ENCODE measurements at places on chromosomes 6 and 20.

DNA sequence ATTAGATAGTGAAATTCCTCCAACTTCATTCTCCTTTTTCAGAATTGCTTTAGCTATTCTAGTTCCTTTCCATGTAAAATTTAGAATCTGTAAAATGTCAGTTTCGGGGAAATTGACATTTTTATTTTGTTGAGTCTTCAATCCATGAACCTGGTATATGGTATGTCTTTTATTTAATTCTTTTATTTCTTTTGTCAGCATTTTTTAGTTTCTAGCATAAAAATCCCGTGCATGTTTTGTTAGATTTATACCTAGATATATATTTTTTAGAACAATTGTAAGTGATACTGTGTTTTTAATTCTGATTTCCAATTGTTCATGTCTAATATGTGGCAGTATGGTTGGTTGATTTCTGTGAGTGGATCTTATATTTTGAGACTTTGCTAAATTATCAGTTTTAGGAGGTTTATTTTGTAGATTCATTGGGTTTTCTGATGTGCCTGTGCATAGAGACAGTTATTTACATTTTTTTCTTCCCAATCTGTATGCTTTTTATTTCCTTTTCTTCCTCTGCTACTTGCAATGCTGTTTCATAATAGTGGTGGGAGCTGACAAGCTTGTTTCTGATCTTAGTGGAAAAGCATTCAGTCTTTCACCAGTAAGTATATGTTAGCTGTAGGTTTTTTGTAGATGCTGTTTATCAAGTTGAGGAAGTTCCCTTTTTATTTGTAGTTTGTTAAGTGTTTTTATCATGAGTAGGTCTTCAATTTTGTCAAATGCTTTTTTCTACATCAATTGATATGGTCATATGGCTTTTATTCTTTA, 13.7 kb downstream of the TAB2 start:
- no peak for DNase-seq

- no peak for DNase-seq
Observed at GRCh38 chr6:122806291-122806690, 17.2 kb downstream of the SMPDL3A start.

DNA sequence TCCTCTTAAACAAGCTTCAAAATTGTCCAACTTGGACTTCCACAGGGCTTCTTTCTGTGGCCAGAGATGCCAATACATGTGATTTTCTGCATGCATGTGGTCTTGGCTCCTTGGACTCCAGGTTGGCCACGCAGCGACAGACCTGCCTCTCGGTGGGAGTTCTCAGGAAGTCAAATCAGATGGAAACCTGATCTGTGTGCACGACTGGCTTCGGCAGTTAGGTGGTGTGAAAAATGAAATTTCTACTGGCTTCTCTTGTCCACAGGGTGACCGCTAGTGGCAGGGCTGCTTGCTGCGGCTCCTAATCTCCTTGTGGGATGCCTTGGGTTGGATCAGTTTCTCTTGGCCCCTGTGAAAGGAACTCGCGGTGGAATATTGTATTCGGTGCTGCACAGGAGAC, 57.3 kb downstream of the PHACTR3 start:
- no peak for DNase-seq

DNA sequence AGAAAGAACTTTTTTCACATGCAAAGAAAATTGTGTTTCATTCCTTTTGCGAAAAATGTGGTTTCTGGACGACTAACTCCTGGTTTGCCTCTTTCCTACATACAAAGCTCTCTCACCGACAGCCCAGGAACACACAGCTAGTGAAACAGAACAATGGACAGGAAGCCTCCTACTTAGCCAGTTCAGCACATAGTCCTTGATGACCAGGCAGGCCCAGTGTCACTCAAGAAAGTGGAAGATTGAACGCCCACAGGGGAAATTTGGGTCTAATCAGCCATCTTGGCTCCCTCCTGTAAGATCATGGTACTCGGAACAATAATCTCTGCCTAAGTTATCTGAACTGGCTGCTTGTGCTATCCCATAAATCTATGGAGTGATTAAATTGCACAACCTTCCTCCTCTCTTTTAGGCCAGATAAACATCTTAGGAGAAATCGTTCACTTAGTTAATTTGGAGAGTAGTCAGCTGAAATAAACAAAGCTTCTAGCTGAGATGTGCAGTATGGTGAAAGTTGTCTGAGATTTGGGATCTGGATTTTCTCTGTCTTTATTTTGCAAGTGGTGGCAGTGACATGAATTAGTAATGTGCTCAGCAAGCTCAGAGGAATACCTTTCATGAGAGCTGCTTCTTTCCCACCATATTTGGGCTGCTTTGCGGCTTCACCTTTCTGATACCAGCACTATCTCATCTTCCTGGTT, 147.0 kb downstream of the MTFR2 start:
- no peak for DNase-seq

GRCh38 chr6:35154262-35154661, 13.1 kb upstream of the TCP11 start:
- no peak for DNase-seq

- no peak for DNase-seq
Observed at GRCh38 chr20:62080249-62080990, 14.7 kb upstream of the TAF4 start.

GRCh38 chr20:31652917-31653396, 15.2 kb downstream of the COX4I2 start:
- DNase-seq, result no peak

- DNase-seq, result no peak
Observed at GRCh38 chr20:59064214-59064722, 21.7 kb upstream of the PRELID3B start.

DNA sequence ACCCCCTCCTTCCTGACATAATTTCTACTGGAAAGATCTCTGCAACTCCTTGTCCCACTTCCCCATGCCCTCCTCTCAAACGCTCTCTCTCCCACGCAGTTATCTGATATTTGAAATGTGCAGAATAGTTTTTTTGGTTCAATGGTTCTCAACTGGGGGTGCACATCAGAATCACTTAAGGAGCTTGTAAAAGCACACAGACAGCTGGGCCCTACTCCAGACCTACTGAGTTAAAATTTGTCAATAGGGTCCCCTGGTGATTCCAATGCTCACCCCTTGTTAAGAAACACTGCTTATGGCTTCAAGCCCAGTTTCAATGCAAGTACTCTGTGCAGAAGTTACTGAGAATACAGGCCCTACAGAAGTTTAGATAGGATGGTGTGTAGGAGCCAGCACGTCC, 45.2 kb upstream of the KCNK16 start:
- no peak for DNase-seq

GRCh38 chr6:136059308-136059707, 190.8 kb downstream of the MTFR2 start:
- no peak for DNase-seq

DNA sequence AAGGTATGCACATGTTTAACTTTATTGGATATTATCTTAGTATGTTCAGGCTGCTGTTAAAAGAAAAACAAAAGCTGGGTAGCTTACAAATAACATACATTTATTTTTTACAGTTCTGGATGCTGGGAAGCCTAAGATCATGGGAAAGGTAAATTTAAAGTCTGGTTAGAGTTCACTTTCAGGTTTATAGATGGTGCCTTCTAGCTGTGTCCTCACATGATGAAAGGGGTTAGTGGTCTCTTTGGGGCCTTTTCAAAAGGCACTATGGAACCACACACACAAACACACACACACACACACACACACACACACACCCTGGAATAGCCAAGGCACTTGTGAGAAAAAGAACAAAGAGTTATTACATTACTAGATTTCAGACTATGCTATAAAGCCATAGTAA, 805.8 kb upstream of the GJE1 start:
- no peak for DNase-seq

- DNase-seq, result no peak
Observed at GRCh38 chr6:15986027-15986629, 142.8 kb upstream of the MYLIP start.

DNA sequence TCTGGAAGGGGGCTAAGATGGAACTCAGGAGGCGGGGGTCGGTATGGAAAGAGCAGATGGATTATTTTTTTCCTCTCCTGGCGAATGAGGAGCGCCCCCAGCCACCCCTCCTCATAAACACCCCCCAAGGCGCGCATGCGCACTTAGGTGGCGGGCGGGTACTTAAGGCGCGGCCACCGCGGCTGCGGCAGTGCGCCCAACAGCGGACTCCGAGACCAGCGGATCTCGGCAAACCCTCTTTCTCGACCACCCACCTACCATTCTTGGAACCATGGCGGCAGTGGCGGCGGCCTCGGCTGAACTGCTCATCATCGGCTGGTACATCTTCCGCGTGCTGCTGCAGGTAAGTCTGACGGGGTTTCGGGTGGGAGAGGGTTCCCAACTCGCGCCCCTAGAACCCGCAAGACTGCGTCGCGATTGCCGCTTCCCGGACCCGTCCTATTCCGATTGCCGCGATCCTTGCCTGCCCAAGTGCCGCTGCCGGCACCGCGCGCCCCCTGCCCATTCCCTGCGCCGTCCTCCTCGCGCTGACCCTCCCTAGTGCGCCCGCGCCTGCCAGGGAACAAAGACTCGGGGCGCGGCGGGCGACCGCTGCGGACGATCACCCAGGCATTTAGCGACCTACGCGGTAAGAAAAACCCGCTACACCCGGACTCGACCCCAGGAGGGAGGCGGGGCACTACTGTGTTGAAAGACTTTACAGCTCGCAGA, at the start of gene NNAT:
TSS of gene NNAT (plus strand) at position 190 of the 711 bp plus-strand sequence. CDS start at position 272, 82 bp downstream.
- no peak for DNase-seq

DNA sequence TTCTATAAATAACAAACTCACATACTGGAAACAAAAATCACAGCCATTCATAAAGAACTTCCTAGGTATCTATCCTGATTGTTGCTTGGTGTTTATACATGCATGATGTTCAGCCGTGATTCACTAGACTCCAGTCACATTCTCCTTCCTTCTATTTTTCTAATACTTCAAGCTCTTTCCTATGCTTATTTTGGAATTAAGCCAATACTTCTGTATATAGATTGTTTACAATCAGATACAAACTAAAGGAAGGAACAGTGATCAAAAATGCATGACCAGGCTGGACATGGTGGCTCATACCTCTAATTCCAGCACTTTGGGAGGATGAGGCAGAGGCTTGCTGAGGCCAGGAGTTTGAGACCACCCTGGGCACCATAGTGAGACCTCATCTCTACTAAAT, 377.5 kb upstream of the IRAK1BP1 start:
- no peak for DNase-seq

GRCh38 chr6:1070085-1070521, 241.8 kb upstream of the FOXQ1 start:
- no peak for DNase-seq

DNA sequence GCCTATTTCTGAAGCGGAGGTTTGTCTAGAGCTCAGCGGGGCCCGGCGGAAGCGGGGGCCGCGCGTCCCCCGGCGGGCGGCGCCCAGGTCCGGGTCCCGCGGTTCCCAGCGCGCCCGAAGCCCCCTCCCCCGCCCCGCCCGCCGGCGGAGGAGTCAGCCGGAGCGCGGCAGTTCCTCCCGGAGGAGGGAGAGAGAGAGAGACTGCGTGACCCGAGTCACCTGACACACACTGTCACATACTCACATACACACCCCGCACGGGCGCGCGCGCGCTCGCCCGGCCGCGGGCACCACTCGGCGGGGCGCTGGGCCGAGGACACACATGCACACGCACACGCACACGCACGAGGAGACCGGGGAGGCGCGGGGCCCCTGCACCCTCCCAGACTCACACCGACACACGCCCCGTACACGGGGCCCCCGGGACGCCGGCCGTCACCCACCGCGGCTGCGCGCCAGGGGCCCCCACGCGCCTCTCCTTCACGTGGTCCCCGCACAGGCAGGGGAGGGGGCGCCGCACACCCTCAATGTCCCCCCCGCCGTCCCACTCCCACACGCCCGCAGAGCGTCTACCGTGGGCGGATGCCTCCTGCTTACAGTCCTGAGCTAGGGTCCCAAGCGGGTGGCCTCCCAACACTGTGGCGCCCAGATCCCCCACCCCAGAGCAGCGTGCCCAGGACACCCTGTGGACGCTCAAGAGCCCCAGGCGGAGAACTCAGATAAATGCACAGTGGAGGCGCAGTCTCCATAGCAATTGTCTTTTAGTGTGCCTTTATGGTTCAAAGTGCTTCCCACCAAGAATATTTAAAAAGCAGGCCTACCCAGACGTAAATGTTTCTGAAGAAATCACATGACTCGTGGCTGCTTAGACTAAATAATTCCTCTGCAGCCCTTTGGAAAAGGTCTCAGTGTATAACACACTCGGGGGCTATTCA, at the start of gene RRAGD:
TSS of gene RRAGD (minus strand) at position 203 of the 935 bp plus-strand sequence. CDS start 280 bp downstream, outside the sequence.
- DNase-seq, result no peak

DNA sequence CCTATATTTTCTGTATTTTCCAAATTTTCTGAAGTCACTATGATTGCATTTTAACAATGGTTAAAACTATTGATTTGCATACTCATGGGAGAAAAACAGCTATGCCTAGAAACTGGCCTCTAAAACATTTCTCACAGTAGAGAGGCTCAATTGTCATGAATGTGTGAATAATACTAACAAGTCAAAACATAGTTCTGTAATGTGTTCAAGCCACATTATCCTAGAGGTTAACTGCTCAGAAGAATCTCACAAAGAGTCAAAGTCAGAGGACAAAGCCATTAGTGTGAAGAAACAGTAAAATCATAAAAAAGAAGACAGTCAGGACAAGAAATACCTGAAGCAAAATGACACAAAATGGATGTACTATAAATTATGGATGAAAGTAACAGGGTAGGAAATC, 12.5 kb upstream of the ALDH8A1 start:
- DNase-seq, result no peak

- no peak for DNase-seq
Observed at GRCh38 chr6:106512048-106512967, 117.0 kb downstream of the RTN4IP1 start.

DNA sequence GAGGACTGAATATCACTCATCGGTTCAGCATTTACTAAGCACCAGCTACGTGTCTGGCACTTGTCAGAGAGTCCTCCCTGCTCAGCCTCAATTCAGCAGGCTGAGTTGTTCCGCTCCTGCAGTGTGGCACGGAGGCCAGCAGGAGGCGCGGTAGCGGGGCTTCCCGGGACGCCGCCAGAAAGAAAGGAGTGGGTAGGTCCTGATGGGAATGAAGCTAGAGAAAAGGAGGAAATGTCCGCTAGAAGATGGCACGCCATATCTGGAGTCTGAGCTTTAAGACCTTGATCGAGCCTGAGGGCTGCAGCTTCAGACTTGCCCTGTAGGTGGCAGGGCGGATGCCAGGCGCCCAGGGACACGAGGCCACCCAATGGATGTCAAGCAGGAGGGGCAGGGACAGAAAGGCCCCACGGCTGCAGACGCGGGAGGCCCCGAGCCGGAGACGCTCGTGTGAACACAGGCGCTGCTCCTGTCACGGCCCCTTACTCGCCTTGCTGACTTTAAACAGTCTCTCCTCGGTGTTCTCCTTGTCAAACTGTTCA, 18.7 kb downstream of the SERPINB6 start:
- peak; percentile 30 for DNase-seq

DNA sequence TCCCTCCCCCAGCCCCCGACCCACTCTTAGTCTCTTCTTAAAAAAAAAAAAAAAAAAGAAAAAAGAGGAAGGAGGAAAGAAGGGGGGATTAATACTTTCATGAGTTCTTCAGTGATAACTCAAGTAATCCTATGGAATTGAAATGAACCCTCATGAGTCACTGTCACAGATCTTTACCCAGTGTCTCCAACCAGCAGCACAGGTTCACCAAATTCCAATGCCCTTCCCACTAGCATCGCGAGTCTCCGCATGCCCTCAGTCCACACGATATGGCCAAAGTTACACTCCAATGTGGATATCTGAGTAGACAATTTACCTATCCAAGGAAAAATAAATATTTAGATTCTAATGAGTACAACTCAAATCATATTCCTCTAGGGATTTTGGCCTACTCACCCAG, 74.5 kb downstream of the MDN1 start:
- no peak for DNase-seq

GRCh38 chr6:31794294-31794865, 1.2 kb downstream of the VARS1 start:
- no peak for DNase-seq

GRCh38 chr6:133301835-133302234, 60.7 kb downstream of the EYA4 start:
- no peak for DNase-seq

Measured in amygdala (tissue), 56 donors.